LHCN-M2 (cell line): ENCODE measurements at places on chromosomes 16 and 17.

DNA sequence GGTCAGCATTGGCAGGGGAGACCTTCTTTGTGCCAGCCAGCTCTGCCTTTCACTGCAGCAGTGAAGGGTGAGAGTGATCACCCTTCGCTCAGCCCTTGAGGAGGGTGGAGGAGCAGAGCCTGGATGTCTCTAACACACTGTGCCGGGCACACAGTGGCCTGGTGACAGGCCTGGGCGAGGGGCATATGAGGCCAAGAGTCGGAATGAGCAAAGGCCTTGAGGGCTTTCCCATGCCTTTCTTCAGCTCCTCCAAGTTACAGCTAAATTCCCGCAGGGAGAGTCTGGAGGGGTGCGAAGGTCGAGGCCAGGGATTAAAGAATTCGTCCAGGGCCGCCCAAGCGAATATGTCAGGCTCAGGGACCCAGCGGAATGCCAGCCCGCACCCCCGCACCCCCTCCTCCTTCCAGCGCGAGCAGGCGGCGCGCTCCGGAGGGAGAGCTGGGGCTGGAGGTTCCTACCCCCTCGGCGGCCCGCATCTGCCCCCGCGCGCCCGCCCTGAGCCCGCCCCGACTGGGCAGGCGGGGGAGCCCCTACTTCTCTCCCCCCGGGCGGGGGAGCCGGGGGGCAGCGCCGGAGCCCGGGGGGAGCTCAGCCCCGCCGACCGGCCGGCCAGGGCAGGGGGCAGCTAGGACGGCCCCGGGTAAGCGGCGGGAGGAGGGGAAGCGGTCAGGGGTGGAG lies at the start of gene RASL10B:
Gene RASL10B, plus strand, starts transcription at position 401 of the 678 bp plus-strand sequence. CDS start 3,546 bp downstream, outside the sequence.
- DNase-seq: peak; percentile 19

DNA sequence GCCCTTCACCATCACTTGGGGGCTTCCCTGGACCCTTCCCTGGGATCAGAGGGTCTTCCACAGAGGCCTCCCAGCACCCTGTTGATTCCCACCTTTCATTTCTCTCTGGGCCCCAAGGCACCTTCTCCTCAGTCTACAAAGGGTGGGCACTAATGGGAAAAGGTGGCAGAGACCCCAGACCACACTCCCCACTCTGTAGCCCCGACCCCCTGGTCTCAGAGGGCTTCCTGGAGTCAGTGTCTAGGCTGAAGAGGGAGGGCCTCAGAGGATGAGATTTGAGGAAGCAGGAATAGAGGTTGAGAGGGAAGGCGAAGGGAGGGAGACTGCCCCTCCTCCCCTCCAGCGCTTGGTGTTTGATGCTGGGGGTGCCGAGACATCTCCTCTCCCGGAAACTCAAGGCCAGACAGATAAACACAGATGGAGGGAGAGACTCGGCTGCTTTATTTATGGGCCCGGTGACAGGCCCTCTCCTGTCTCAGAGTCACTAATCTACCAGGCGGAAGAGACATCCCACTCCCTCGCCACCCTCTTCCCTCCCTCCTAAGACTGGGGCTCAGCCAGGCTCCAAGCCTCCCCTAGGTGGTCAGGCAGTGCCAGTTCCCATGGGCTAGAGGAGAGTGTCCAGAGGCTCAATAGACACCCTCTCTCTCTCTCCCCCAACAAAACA lies 18.5 kb upstream of the SP2 start:
- DNase-seq: no peak

- DNase-seq: no peak
Observed at GRCh38 chr16:71852561-71852960, 6.8 kb downstream of the ATXN1L start.

DNA sequence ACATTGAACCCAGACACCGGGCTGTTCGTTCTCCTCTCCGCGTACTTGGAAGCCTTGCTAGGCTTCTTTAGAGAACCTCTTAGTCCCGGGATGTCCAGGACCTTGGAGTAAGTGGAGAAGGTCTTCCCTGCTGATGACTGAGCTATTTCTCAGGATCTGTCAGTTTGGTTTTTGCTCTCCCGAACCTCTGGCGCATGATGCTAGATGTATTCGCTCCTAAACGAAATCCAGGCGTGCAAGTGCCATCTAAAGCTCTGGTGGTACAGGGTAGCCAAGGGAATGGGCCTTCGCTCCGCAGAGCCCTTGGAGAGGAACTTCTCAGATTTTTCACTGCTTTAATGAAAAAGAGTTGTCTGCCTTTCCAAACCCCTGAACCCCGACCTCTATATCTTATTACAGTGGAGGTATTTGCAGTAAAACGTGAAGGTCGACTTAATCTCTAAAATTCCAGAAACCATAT lies 547 bp downstream of the VMP1 start:
- no peak for DNase-seq

- DNase-seq: no peak
Observed at GRCh38 chr17:61390479-61390791, 9.2 kb upstream of the TBX2 start.

- DNase-seq: no peak
Observed at GRCh38 chr16:3388325-3388724, 12.5 kb downstream of the ZSCAN32 start.
